Activated naive CD4-positive, alpha-beta T cell treated with Interleukin-2 at 50 U/mL for 16 hours (primary cell): ENCODE measurements at places on chromosomes 6 and 20.

DNA sequence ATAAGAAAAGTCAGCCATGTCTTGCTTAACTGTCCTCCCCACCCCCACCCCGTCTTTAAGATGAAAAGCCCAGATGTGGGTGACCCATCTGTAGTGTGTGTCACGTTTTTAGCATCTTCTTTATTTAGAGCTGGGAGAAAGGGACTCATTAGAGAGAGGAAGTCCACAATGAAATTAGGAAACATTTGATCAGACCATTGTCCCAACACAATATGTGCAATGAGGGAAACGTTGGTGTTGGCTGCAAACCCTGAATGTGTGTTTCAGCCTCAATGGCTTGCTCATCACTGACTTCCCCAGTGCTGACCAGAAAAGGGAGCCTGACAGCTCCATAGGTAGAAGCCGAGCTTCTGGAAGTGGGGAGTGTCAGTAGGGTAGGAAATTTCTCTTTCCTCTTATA is 475.7 kb downstream of the CD83 start:
- no peak for DNase-seq

- DNase-seq, result no peak
Measured at GRCh38 chr6:3723966-3724365, 27.5 kb downstream of the PXDC1 start.

GRCh38 chr20:49948809-49949507 is 12.8 kb downstream of the RNF114 start:
- DNase-seq, result no peak

DNA sequence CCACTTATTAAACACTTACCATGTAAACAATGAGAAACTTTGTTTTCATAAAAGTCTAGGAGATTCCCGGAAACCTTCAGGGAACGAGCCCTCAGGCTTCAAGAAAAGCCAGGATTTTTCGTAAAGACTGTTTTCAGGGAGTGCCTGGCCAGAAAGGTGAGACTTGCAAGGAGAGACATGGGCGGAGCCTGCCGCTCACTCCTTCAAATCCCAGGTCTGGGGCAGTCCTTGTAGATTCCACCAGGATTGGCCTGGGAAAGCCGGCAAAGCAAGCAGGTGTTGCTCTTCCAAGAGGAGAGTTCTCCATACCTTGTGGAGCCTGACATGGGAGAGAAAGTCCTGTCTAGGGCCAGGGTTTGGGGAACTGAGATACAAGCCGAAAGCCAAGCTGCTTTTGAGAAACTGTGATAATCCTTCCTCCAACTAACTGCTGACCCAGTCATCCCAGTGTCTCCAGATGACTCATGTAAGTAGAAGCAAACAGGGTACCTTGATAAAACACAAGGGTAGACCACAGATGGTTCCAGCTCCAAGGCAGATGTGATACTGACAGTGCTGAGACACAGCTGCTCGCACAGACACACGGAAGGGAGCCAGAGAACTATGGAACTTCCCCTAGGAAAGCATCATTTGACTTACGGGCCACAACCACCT is 69.4 kb upstream of the NAA20 start:
- DNase-seq, result no peak

DNA sequence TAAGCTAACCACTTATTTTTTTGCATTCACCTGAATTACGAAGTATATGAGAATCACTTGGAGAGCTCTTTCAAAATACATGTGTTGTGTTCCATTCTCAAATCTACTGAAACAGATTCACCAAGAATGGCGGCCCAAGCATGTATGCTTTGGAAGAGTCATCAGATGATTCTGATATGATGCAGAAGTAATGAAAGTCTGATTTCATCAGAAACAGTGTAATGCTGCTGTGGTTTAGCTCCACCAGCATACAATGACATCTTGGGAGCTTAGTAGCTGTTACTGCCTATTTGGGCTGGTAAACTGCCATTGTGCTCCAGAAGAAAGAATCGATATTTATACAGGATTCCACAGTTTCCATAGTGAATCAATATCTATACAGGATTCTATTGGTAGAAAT is 52.9 kb downstream of the UBR2 start:
- DNase-seq, result no peak

GRCh38 chr6:16216501-16217155 is 21.8 kb upstream of the GMPR start:
- DNase-seq, result no peak

GRCh38 chr6:27183060-27183832 is 64.3 kb upstream of the PRSS16 start:
- no peak for DNase-seq

DNA sequence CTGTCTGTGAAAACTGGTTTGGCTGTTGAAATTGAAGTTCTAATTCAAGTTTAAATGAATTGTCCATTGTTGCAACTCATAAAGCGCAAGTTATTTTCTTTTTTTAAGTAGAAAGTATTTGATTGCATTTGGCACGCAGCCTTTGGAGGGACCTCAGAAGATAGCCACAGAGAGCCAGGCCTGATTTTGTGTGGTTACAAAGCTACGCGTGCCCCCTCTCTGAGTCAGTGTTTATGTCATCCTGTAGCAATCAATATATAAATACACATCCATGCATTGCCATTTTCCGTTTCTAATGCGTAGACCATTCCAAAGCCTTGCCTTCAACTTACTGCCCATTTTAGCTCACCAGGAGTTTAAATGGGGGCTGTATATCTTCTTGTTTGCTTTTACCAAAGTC is 173.2 kb downstream of the TMEM242 start:
- DNase-seq, result no peak

- DNase-seq, result no peak
Measured at GRCh38 chr6:115958958-115959357, 101.7 kb downstream of the FRK start.

DNA sequence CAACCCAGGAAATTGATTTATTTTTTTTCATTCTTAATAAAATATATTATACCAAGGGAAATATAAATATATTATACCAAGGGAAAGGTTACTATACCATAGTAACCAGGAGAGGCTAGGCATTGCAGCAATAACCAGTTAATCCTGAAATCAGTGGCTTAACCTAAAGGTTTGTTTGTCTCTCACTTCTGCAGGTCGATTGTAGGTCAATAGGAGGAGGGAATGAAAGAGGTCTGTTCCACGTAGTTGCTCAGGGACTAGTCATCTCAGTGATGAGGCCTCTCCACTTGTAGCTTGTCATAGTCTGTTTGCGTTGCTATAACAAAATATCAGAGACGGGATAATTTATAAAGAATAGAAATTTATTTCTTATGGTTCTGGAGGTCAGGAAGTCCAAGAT is 168.0 kb downstream of the GJA1 start:
- no peak for DNase-seq

GRCh38 chr20:19435316-19435715 is 222.9 kb downstream of the SLC24A3 start:
- DNase-seq, result no peak

DNA sequence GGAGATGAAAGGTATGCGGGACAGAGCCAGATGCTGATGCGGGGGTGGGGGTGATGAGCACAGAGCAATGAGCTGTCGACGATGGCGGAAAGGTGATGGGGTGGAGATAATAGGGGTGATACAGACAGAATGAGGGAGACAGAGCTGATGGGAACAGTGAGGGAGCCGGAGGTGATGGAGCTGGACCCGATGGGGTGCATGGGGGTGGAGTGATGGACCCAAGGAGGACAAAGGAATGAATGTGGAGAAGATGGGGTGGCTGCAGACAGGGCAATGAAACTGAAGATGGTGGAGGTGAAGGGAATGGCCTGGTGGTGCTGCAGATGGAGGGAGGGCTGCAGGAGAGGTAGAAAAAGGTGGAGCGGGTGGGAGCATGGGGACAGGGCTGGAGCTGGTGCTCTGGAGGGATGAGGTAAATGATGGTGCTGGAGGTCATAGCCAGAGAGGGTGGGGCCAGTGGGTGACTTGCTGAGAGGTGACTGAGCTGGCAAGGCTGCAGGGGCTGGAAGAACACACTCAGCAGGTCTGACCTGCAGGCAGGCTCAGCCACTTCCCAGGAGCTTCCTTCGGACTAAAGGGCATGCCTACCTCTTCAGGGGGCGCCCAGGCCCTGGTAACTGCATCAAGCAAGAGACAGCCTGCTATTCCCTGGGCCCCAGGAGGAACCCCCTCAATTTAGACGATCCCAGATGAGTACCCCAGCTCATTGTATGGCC is 6.0 kb upstream of the FOXS1 start:
- DNase-seq, result no peak

- DNase-seq, result no peak
Measured at GRCh38 chr20:52172392-52173047, 19.1 kb downstream of the ZFP64 start.

DNA sequence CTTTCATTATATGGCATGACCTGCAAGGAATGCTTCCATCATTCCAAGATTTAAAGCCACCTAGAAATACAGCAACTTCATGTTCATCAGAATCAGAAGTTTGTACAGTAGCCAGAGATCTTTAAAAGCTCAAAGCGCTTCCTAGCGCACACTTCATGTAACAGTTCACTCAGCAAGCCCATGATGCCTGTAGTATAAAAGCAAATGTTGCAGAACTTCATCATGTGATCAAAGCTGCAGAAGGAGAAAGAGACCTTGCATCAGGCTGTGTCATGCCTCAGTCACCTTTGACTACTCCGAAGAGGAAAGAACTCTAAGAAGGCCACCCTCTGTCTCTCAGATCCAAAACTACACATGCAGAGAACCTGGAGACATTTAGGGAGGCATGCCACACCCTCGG is 78.5 kb downstream of the AGPAT4 start:
- DNase-seq, result no peak

GRCh38 chr6:128079021-128079420 is 178.2 kb upstream of the THEMIS start:
- no peak for DNase-seq

GRCh38 chr6:79985128-79985527 is 19.3 kb upstream of the TTK start:
- DNase-seq, result no peak

DNA sequence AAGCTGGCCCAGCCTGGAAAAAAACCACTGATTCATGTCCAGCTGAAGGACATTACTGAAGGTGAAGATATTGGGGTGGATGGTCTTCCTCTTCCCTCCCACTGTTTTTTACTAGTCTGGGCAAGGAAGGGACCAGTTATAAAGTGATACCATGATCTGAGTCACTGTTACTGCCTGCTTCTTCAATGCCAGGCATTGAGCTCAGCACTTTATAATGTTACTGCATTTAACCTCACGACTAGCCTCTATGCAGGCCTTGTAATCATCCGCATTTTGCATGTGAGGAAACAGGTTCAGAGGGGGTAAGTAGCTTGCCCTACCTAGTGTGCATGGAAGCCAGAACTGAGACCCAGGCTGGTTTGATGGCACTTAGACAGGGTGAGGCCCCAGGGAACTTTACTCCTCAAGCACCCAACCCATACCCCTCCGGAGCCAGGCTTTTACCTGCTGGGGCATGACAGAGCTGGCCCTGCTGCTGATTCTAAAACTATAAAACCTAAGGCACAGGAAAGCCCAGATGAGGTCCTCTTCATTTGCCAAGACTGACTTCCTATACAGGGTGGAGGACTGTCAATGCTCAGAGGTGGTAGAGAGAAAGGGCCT is 11.0 kb upstream of the KCNK5 start:
- no peak for DNase-seq

DNA sequence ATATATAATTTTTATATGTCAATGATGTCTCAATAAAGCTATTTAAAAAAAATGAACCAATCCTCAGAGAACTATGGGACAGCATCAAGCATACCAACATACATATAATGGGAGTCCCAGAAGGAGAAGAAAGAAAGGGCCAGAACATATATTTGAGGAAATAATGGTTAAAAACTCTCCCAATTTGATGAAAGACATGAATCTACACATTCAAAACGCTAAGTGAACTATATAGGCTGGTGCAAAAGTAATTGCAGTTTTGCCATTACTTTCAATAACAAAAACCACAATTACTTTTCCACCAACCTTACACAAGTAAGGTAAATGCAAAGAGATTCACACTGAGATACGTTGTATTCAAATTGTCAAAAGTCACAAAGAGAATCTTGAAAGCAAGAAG is 43.4 kb downstream of the ZNF133 start:
- no peak for DNase-seq

GRCh38 chr6:113960795-113961194 is 10.2 kb downstream of the HDAC2 start:
- no peak for DNase-seq

GRCh38 chr6:4084444-4085331 is 5.8 kb upstream of the FAM217A start:
- DNase-seq, result no peak

DNA sequence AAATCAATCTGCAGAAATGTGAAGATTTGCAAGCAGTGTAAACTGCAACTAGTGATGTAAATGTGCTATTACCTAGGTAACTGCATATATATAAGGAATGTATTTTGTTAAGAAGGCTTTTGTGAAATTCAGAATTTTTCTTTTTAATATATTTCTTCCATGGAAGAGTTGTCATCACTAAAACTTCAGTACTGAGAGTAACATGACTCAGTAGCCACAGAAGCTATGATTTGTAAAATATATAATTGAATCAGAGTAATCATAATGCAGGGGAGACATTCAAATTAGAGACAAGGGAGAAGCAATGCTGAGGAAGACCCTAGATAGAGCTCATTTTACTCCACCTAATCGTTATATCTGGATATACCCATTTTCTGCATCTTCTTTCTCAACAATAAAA is 141.7 kb downstream of the ADGRG6 start:
- DNase-seq, result no peak

DNA sequence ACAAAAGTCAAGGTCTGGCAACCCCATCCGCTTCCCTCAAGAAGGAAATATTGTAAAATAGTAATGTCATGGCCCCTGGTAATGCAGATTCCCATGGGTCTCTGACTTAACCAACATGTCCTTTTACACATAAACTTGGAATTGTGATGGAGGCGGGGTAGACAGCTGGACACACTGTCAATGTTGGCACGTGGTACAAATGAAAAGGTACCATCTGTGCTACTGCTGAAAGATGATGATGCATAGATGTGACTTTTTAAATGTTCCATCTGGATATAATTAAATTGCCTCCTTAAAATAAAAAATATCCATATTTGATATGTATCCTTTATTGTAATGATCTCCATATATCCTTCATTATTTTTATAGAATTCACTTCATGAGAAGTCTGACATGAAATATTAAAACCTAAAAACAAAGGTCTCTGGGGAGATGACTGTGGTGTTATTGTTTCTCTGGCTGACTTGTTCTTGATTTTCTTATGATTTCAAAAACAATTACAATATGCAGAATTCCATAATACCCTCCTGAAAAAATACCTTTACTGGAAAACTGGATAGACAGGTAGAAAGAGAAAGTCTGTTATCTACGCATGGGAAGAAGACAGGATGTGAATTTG is 104.5 kb downstream of the MKKS start:
- DNase-seq, result no peak

- DNase-seq, result no peak
Measured at GRCh38 chr6:149332602-149333265, 15.2 kb downstream of the TAB2 start.
